ENCODE measurements at places on chromosomes 7 and 10. TPM values are rescaled to one million over a fixed set of nuclear protein-coding genes. Genes with fewer than 3 reads are reported as not detected.

Gene CALHM3
- total RNA-seq, result not detected

GRCh38 chr7:131829947-131830558, 273.6 kb upstream of the PODXL start:
- H3K27me3 ChIP-seq, result no peaks in the 10 kb centered on the region
- no peaks in the 10 kb centered on the region for H3K36me3 ChIP-seq
- no peak overlapping the region for H3K4me3 ChIP-seq
- DNase-seq, result no peak
- no peaks in the 10 kb centered on the region for H3K4me1 ChIP-seq

DNA sequence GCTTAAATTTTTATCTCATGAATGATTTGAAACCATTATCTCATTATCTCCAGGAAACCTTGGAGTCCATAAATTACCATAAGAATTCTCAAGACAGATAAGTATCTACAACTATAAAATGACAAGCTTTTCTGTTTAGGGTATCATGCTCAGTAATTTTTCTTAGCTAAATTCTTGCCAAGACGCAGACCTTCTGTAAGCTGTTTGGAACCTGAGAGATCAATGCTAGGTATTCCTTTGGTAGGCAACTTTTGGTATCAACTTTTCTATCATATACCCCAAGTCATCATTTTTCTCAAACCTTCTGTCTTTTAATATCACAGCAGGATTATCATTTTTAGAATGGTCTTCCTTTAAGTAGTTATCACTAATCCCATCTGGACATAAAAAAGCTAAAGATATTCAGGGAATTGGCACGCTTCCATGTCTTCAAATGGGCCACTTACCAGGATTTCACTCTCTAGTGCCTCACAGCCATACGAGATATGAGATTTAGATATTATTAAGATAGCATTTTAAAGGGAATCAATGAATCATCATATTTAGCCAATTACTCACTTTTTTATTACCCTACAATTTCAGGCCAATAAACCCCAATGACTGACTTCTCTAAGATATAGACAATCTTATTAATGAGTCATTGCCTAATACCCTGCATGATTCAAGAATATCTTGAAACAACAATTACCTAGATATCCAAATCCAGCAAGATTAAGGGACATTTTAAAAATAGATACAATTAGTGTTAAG, 544.1 kb downstream of the HTR7 start:
- no peaks in the 10 kb centered on the region for H3K27me3 ChIP-seq
- H3K4me1 ChIP-seq, result no peaks in the 10 kb centered on the region
- no peak overlapping the region for H3K4me3 ChIP-seq
- no peaks in the 10 kb centered on the region for H3K36me3 ChIP-seq
- DNase-seq, result no peak

DNA sequence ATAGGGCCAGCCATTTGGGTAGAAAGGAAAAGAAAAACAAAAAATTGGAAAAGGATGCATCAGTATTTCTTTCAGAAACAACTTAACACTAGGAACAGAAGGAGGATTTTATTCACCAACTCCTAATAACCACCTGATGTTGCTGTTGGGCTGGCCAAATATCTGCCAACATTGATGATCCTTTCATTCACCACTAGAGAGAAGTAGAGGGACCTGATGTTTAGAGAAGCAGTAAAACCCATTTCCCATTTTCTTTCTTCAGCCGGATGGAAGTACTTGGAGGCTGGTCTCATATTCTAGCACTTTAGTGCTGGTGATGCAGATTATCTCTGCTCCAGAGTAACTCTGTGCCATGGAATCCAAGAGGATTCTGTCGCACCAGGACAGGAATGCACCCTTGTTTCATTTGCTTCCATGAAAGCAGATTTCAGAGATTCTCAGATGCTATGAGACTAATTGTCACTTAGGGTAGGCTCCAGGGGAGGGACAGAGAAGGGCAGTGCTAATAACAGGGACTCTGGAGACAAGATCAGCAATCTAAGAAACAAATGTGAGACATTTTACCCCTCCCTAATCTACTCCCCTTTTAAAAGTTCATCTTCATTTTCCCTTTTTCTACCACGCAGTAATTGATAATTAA, 3.1 kb downstream of the KLLN start:
- no peaks in the 10 kb centered on the region for H3K36me3 ChIP-seq
- DNase-seq, result no peak

Gene GLI3
- total RNA-seq, result 54.2 TPM

GRCh38 chr7:155893664-155894063, 81.4 kb upstream of the SHH start:
- no peak for DNase-seq
- H3K4me1 ChIP-seq, result no peaks in the 10 kb centered on the region
- H3K4me3 ChIP-seq, result no peak overlapping the region

DNA sequence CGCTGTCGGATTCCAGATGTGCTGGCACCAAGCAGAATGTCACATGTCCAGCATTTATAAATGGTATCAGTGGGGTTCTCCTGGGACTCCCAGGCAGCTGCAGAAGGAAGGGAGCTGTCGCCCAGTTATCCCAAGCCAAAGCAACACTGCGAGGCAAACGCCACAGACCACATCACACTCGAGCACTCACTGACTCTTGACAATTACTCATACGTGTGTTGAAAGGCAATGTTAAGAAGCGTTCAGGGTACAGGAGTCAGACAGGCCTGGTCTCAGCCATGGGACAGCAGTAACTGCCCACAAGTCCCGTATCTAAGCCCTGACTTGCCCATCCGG, 113.4 kb downstream of the DIP2C start:
- no peaks in the 10 kb centered on the region for H3K27me3 ChIP-seq
- DNase-seq, result no peak
- no peaks in the 10 kb centered on the region for H3K36me3 ChIP-seq

- H3K27ac ChIP-seq, result no peak overlapping the region
- no peaks in the 10 kb centered on the region for H3K27me3 ChIP-seq
- H3K4me1 ChIP-seq, result no peaks in the 10 kb centered on the region
- no peak for DNase-seq
- no peak overlapping the region for H3K4me3 ChIP-seq
These were observed 73.3 kb upstream of the MYL10 start for GRCh38 chr7:101702362-101702850.

DNA sequence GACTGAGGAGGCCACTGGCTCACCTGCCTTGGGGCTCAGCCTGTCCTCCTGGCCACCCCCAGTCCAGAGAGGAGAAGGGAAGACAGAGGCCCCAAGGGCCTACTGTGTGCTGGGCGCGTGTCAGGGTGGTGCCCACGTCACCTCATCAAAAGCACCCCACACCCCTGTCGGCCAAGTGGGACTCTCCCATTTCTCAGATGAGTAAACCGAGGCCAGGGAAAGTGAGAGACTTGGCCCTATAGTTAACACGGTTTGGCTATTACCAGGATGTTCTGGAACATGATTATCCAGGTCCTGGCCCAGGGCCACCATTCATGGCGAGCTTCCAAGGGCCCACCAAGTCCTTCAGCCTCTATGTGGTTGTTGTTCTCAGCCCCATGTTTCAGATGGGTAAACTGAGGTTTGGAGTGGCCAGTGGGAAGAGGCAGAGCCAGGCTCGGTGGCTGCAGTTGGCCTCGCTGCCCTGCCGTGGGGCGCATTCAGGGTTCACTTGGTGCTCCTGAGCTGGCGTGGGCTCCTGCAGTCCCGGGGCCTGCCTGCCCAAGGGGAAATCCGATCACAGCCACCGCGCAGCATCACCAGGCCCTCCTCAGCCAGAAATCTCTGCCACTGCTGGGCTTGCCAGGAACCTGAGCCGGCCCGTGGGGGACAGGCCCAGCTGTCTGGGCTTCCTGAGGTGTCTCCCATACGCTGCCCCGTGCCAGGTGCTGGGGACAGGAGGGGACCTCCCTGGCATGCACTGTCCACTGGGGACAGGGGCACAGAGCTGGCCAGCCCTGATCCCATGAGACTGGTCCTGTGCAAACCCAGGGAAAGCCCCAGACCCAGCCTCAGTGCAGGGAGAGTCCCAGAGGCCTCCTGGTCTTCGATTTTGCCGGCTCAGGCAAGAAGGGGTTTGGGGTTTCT, 117.7 kb upstream of the TNRC18 start:
- H3K27ac ChIP-seq, result no peak overlapping the region
- H3K4me1 ChIP-seq, result no peaks in the 10 kb centered on the region
- H3K36me3 ChIP-seq, result no peaks in the 10 kb centered on the region
- no peaks in the 10 kb centered on the region for H3K27me3 ChIP-seq
- H3K4me3 ChIP-seq, result no peak overlapping the region

GRCh38 chr7:155298288-155298833, 683 bp downstream of the INSIG1 start:
- DNase-seq, result no peak
- H3K27ac ChIP-seq, result peak overlapping the region; percentile 97
- peaks cover 5% of the 10 kb centered on the region for H3K4me1 ChIP-seq
- peak overlapping the region; percentile 55 for H3K4me3 ChIP-seq

DNA sequence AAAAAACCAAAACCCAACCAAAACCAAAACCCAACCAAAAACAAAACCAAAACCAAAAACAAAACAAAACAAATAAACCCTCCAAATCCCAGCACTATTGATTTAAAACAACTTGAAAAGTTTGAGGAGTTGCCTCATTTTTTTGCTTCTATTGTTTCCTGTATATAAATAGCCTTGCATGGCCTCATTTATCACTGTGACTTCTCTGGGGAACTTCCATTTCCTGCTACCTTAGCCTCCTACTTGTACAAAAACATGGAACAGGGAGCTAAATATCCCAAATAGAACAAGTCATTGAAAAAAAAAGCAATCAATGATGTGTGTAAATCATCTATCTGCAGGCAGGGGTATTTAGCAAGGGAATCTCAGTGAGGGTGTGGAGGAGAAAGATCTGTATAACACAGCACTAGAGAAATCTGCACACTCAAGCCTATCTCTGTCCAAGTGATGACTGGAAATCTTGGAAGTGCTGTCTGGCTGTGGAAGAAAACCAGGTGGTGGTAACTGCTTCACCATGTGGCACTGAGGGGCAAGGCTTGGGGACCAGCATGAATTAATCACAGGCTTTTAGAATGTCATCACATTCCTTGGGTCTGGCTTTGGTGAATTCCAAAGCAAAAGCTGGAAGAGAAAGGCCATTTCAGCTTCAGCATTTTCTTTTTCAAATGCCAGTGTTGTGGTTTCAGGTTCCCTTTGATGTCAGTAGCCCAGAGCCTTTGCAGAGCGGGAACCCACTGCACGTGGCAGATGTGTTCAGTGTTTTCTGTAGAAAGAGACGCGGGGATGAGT, 349.5 kb upstream of the ZNF32 start:
- no peaks in the 10 kb centered on the region for H3K36me3 ChIP-seq
- no peak overlapping the region for H3K27ac ChIP-seq
- peaks cover 15% of the 10 kb centered on the region for H3K4me1 ChIP-seq
- H3K4me3 ChIP-seq, result no peak overlapping the region
- no peaks in the 10 kb centered on the region for H3K27me3 ChIP-seq
- DNase-seq, result no peak

DNA sequence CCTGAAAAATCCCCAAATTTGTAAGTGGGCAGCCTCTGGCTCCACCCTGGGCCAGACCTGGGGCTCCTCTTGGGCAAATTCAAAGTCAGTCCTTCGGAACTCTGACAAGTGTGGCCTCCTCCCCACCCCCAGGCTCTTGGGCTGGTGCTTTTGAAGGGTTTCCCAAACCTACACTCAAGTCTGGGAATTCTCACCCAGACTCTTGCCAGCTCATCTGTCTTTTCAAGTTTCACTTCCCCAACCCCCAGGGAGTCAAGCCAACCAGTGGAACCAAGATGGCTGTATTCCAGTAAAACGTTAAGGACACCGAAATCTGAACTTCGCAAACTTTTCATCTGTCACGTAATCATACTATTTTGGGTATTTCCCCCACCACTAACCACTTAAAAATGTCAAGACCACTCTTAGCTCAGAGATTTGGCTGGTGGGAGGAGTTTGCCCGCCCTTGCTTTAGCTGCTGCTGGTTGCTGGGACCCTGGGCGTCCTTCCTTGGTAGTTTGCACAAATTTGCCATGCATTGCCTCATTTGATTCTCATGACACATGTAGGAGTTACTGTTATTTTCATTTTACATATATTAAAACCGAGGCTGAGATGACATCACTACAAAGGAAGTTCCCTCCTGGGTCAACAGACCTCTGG, 1.7 kb upstream of the MYO1G start:
- H3K4me1 ChIP-seq, result no peaks in the 10 kb centered on the region
- no peaks in the 10 kb centered on the region for H3K27me3 ChIP-seq
- H3K27ac ChIP-seq, result no peak overlapping the region
- H3K36me3 ChIP-seq, result no peaks in the 10 kb centered on the region
- DNase-seq, result no peak

Gene CYP2C8
- total RNA-seq, result 4.3 TPM

Gene DGKI
- total RNA-seq, result 0.13 TPM

- no peaks in the 10 kb centered on the region for H3K36me3 ChIP-seq
- no peak overlapping the region for H3K27ac ChIP-seq
- no peak for DNase-seq
- H3K4me3 ChIP-seq, result no peak overlapping the region
- no peaks in the 10 kb centered on the region for H3K4me1 ChIP-seq
These were observed 136.6 kb downstream of the CALN1 start for GRCh38 chr7:72275382-72276070.

Gene FBXO24
- 0.48 TPM for total RNA-seq

GRCh38 chr7:86942995-86943394, 116.5 kb downstream of the ELAPOR2 start:
- no peak overlapping the region for H3K27ac ChIP-seq
- no peaks in the 10 kb centered on the region for H3K4me1 ChIP-seq
- H3K36me3 ChIP-seq, result no peaks in the 10 kb centered on the region
- no peak overlapping the region for H3K4me3 ChIP-seq
- DNase-seq, result no peak
- no peaks in the 10 kb centered on the region for H3K27me3 ChIP-seq

- no peaks in the 10 kb centered on the region for H3K27me3 ChIP-seq
- no peak for DNase-seq
- no peak overlapping the region for H3K4me3 ChIP-seq
- H3K36me3 ChIP-seq, result no peaks in the 10 kb centered on the region
These were observed 110.3 kb downstream of the ADRA2A start for GRCh38 chr10:111187096-111187495.

GRCh38 chr10:106540645-106541044, 623.9 kb downstream of the SORCS1 start:
- no peak overlapping the region for H3K4me3 ChIP-seq
- H3K36me3 ChIP-seq, result no peaks in the 10 kb centered on the region
- no peaks in the 10 kb centered on the region for H3K4me1 ChIP-seq
- no peak overlapping the region for H3K27ac ChIP-seq

Gene CUZD1
- 0.88 TPM for total RNA-seq

DNA sequence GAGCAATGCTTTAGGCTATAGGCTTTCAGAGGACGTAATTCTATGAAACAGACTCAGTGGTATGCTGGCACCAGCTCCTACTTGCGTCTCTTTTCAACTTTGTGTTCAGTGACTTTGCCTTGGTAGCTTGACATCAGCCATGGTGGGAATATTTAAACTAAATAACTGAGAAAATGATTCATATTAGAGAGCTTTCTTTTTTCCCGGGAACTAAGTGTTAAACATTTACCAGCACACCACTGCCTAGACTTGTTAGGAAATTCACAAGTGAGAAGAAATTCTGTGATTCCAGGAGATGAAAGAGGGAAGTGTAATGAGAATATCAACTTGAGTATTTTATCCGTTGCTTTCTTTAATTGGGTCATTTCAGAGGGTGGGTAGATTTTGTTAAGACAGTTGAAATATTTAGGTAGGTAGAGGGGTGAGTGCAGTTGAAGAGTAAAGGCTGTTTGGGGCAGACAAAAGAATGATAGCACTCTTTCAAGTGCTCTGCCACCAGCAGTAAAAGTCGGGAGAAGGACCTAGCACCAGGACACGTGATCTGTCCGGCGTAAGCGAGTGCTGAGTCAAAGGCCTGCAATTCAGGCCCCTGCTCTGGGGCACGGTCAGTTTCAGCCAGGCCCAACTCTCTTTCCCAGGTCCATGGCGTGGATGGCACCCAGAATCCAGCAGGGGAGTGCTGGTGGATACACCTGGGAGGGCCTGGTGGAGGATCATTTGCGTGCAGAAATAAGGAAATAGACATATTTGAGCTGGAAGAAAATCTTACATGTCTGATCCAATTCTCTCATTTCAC, 206.3 kb downstream of the SNX10 start:
- H3K27ac ChIP-seq, result no peak overlapping the region
- no peak overlapping the region for H3K4me3 ChIP-seq
- H3K36me3 ChIP-seq, result no peaks in the 10 kb centered on the region
- no peaks in the 10 kb centered on the region for H3K27me3 ChIP-seq
- H3K4me1 ChIP-seq, result no peaks in the 10 kb centered on the region

Measured in ovary (tissue), 10 donors.